ENCODE measurements at places on chromosomes 16 and 17.

- no peak for DNase-seq
Measured at GRCh38 chr16:58222532-58223316, 24.8 kb upstream of the CSNK2A2 start.

- DNase-seq = no peak
Measured at GRCh38 chr17:79407385-79407784, 203.5 kb downstream of the RBFOX3 start.

DNA sequence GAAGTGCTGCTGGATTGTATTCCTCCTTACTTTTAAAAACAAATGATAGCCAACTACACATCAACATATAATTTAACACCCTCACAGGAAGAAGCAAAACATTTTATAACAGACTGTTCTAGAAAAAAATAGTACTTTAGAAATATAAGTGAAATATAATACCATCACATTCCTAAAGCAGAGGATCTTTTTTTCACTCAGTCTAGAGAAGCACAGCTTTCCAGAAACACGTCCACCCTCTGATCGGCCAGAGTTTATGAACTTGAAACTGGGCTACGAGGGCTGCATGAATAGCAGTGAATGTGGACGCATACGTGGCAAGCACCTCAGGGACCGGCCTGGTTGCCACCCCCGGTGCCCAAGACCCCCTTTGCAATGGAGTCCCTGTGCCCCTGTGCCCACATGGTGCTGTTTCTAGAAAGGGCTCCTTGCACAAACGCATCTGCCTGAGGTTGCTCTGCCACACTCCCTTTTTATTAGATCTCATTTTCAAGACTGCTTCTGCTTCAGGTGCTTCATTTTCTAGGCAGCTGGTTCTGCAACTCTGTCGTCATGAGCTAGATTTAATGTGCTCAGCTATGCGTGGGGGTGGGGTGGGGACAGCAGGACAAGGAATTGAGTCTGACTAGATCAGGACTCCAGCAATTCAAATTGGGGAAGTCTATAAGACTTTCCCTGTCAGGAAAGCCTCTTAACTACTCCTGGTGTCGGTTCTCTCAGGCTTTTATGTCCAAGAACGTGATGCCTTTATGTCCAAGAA, 29.1 kb upstream of the ERN1 start:
- DNase-seq = no peak

- no peak for DNase-seq
Measured at GRCh38 chr17:62075308-62075815, 10.3 kb upstream of the MED13 start.

DNA sequence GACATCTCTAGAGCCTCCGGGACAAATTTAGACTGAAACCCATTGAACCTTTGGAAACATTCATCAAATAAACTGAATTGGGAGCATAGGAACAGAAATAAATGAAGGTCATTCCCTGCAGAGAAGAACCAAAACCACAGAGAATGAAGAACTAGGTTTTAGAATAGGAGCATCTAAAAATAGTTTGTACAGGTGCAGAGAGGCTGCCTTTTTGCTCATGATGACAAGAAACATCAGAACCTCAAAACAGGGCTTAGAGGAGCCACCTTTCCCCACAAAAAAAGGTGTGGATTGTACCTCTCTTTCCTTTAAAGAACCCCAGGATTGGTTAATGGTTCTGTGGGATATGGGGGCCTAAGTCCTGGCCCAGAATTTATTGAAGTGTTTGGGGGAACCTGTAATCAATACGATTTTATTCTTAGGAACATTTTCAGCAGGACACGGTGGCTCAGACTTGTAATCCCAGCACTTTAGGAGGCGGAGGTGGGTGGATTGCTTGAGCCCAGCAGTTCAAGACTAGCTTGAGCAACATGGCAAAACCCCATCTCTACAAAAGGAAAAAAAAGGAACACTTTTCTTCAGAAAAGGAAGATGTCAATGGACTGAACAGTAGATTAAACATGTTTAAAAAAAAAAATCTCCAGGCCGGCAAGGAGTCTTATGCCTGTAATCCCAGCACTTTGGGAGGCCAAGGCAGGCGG, 37.7 kb upstream of the SLC47A1 start:
- no peak for DNase-seq
